ENCODE measurements at places on chromosomes 6 and 20.

GRCh38 chr6:138001750-138002349, 105.4 kb downstream of the PERP start:
- DNase-seq, result peak; percentile 53

GRCh38 chr6:126618639-126619343, 278.9 kb downstream of the CENPW start:
- no peak for DNase-seq

DNA sequence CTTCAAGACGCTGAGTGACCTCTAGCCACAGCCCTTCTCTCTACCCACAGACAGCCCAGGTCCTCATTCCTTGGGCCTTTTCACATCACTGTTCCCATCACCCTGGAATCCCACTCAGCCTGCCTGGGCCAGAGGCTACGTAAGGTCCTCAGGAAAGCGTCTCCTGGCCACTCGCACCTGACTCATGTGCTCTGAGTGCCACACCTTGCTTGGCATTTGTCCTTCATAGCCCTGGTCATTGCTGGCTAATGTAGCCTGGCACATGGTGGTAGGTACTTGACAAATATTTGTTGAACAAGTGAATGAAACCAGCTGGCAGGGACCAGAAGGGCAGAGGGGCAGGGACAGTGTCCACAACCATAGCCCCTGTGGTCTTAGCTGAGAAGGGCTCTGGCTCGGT, 50.6 kb upstream of the FANCE start:
- DNase-seq, result no peak

GRCh38 chr6:152423216-152424103, 213.7 kb downstream of the SYNE1 start:
- no peak for DNase-seq

DNA sequence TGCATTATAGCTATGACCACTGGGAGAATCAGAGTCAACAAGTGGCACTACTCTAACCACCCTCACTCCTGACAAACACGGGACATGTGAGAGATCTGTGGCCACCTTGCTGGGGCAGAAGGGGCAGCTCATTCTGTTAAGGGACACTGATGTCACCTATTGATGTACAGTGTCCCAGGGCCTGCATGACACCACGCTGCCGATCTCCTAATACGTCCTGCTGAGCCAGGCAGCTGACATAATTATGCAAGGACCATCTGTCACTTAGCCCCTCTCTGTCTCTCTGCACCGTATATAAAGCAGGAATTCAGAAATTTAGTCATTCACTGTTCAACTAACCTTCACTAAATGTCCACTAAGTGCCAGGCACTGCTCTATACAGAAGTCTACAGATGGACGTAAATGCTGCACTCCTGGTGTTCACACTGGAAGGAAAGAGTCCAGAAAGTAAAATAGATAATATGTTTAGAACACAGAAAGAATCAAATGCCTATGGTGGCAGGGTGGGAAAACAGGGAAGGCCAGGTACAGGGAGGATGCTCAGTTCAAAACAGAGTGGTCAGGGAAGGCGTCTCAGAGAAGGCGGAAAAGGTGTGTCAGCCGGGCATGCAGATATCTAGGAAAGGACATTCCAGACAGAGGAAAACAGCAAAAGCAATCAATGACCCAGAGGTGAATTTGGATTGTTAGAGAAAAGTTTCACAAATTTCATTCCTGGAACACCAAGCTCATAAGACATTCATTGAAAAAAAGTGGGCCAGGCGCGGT, 173.8 kb downstream of the ZNF217 start:
- no peak for DNase-seq

GRCh38 chr20:47208534-47209174, 147.8 kb downstream of the ZMYND8 start:
- no peak for DNase-seq

DNA sequence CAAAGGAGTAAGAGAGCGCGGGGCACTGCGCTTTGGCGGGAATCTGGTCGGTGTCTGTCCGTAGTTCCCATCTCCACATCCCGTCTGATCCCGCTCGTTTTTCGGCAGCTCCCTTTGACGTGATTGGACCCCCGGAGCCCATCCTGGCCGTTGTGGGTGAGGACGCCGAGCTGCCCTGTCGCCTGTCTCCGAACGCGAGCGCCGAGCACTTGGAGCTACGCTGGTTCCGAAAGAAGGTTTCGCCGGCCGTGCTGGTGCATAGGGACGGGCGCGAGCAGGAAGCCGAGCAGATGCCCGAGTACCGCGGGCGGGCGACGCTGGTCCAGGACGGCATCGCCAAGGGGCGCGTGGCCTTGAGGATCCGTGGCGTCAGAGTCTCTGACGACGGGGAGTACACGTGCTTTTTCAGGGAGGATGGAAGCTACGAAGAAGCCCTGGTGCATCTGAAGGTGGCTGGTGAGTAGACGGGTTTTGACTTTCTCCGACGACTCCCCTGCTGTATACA, 1.4 kb downstream of the BTN1A1 start:
- peak; percentile 25 for DNase-seq

DNA sequence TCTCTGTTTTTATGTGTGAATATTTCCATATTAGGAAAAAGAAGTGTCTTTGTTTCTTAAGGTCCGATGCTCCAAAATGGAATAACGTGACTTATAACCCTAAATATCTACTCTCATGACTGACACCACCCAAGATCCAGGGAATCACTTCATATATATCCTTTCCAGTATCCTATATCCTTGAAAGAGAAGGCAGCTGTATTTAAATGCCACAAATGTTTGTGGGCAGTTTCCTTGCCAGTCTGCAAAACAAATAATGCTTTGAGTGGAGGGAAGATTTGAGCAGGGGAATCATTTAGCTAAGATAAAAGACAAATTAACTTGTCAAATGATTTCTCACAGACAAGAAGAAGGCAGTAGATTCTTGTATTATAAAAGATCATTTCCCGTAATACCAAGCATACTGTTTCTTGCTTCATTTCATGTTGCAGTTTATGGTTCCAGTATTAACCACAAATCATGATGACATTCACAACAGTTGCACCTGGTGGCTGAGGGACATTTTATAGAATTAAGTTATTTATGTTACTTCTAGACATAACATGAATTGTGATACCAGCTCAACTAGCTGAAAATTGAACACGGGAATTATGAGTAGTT, 30.0 kb upstream of the FABP7 start:
- no peak for DNase-seq

GRCh38 chr6:157792671-157793070, 30.4 kb upstream of the SNX9 start:
- DNase-seq, result no peak
